ENCODE measurements at places on chromosomes 1 and 21.

DNA sequence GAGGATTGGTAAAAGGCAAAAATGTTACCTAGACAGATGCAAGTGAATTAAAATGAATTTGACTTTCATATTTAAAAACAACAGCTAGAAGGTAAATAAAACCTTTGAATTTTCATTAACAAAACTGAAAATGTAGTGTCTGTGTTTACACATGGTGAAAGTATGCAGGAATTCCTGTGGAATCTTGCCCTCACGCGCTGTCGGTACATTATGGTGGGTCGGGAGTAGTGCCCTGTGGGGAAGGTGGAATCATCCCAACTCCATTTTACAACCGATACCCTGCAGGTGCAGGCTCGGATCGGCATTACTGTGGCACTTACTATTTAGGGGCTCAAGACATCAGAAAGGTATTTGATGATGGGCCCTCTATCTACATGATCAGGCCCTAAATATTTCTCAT, 197.2 kb upstream of the MAP1LC3C start:
- no peak for DNase-seq

- no peak for DNase-seq
Measured at GRCh38 chr1:228697207-228698016, 37.9 kb upstream of the RHOU start.

DNA sequence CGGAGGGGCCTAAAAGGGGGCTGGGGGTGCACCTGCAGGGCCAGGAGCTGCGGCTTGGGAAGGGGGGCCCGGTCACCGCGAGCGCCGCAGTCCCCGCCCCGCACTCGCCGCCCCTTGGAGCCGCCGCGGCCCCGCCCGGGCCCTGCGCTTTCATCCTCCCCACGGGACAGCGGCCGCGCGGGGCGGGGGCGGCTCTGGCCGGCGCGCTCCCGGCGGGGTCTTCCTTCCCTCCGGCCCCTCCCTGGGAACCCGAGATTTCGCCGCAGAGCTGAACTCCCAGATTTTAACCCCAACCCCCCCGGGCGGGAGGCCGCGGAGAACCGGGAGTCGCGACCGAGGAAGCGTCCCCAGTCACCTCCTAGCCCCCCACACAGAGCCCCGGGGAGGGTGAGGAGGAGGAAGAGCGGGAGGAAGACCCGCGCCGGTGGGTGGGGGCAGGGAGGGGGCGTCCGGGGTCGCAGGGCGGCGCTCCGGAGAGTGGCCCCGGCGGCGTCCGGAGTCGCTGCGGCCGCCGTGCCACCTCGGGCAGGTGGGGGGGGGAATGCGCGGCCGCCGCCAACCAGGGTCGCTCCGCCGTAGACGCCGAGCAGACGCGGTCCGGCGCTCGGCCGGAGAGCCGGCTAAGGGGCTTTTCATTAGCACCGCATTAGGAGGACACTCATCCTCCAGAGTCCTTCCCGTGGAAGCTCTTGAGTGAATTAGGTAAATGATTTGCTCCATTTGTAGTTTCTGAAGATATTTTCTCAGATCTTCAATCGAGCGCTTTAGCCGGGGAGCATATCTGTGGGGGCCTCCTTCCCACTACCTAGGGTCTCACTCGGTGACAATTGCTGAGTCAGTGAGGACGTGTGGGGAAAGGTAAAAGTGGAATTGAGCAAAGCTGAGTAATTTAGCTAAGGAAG, 31.6 kb upstream of the NFIA start:
- no peak for DNase-seq

DNA sequence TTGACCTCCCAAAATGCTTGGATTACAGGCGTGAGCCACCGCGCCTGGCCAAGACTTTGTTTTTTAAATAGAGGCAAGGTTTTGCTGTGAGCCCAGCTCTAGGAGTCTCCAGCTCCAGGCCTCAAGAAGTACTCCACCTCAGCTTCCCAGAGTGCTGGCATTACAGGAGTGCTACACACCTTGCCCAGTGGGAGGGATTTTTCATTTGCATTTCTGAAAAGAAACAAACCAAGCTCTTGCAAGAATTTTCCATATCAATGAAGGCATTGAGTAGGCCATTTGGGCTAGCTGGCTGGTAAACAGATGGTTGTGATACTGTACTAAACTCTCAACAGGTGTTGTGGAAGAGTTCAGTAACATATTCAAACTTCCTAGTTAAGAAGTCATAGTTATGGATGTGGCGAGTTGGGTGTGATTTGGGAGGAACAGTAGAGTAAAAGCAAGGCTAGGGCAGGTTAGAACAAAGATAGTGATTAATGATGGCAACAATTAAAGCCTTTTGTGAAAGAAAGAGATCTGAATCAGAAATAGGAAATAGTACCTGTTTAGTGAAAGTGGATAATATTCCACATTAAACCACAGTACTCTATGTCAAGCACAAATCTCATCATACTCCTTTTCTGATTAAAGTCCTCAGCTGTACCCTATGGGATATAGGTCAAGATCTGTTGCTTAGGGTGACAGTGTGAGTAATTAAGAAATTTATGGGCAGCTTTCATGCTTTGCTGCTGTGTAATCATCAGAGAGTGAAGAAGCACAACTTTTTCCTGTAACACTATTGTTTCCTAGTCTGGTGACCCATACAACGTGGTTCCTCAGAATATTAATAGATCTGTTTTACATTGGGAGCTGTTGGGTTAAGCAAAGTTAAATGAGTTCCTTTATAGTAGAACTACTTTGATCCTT, 10.7 kb downstream of the AKIRIN1 start:
- DNase-seq: no peak

- peak; percentile 46 for DNase-seq
Measured at GRCh38 chr1:1359664-1360468, 1.5 kb upstream of the MXRA8 start.

- DNase-seq: no peak
Measured at GRCh38 chr1:17648457-17649145, 106.5 kb upstream of the ACTL8 start.

GRCh38 chr1:183230413-183230812, 44.3 kb downstream of the LAMC2 start:
- DNase-seq: no peak

DNA sequence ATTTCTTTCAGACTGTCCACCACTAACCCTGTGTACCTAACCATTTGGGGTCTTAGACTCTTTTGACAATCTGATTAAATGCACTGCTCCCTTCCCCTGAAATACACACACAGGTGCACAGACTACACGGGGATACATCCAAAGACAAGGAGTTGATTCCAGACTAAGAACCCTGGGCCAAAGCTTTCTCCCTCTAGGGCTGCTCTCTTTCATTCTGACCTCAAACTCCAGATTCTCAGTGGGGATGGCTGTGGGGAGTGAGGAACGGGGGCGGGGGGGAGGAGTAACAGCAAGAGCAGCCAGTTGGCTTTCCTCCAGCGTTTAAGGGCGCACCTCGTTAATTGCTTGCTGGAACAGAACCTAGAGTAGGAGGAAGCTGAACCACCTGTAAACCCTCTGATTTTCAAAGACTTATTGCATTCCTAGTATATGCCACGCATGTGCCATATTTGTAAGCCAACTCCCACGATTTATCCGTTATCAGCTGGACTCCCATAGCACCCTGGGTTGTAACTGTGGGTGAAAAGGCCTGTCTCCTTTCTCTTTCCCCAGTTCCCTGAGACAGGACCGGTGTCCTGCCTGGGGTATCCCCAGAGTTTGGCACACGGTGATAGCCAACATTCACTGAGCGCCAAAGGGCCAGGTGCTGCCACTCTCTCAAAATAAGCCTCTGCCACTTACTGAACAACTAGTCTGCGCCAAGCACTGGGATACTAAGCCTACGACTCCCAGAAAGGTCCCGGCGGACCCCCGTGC, 920 bp downstream of the MTHFR start:
- DNase-seq: no peak

DNA sequence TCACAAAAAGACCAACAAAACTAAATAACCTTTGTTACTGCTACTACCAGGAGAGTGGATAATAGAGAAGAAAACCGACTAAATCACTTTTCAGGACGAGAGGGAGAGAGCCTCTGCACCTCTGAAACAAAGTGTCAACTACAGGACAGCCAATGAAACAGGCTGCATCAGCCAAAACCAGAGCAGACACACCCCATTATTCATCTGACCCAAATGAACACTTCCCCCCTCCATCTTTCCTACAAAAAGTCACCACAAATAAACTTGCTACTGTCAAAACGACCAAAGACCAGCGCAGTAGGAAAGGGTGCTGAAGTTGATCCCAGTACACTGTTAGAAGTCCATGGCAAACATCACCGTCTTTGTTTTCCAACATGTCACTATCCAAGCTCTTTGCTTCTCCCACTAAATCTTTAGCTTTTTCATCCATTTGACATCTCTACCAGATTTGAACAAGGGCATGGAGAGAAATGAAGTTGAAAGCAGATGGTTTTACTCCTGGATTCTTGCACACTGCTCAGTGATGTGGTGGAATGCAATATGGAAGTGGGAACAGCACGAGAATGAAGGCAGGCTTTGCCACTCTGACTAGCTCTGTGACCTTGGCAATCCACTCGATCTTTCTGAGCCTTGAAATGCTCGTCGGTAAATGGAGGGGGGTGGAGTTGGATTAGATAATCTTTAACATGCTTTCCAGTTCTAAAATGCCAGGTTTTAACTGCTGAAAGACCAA, 20.5 kb downstream of the DSTYK start:
- DNase-seq: no peak

DNA sequence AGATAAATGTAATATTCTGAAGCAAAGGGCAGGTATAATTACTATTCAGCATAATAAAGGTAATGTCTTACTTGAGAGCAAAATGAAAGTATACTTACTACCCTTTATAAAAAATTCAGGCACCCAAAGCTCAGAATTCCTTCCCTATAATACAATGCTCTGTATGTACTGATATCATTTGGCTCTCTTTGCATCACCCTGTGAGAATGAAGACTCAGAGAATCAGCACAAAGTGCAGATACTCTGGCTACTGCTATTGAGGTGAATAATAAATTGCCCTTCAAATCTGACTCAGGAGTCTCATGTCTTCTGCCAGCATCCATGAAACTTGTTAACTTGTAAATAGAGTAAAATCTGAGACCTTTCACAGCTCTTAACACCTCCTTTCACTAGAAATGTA, 108.5 kb upstream of the KCTD3 start:
- DNase-seq: no peak

DNA sequence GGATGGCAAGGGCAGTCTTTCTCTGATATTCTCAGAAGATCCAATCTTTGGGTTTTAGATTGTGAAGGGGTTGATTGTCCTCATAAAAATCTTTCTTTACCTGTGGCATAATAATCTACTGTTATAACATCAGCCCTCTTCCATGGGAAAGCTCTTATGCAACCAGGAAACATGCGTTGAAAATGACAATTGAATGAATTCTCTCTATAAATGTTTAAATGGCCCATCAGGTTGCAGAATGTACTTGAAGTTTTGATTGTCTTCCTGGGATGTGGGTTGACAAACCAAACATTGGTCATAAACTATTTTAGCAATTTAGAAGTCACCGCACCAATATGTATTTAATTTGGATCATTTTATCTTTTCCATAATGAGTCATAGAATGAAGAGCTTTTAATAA, 31.7 kb upstream of the ITLN1 start:
- no peak for DNase-seq

DNA sequence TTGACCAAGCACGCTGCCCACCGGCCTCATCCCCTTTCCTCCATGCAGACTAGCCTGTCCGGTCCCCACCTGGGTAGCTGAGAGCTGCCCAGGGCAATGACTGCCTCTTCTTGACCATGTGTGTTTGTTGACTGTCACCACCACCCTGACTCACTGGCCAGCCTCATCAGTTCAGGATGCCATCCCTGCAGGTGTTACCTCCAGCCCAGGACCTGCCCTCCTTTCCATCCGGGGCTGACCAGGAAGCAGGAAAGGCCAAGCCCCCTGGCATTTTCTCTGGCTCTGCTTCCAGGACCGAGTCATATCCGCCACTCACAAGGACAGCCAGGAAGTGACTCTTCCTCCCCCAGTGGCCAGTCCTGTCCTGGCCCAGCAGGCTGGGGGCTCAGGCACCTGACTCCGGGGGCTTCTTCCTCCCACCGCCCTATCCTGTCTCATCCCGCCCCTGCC, 17.1 kb downstream of the EPHA2 start:
- DNase-seq: peak; percentile 85

GRCh38 chr1:205568135-205568468, 63.6 kb downstream of the CDK18 start:
- DNase-seq: no peak

DNA sequence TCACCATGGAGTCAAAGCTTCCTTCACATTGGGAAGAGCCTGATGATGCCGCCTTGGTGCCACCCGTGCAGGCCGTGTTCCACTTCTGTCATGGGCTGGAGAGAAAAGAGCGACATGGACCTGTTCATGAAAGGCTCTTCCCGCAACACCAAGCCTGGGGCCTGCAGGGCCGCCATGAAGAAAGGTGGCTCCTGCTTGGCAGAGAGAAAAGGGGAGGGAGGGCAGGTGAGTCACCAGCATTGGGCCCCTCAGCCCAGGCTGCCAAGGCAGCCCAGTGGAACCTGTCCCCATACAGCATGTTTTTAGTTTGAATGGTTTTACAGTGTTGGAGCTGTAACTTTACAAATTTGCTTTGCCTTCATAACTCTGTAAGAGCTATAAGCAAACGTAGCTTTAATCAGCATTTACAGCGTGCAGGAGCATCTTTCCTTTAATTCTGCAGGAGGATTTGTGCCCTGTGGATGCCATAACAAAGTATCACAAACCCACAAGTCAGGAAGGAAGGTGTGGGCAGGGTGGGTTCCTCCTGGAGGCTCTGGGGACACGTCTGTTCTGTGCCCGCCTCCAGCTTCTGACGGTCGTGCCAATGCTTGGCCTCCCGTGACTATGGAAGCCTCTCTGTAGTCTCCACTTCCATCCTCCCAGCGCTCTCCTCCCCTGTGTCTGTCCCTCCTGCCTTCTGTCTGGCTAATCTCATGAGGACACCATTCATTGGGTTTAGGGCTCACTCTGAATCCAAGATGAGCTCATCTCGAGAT, 49.1 kb downstream of the RIPK4 start:
- no peak for DNase-seq

DNA sequence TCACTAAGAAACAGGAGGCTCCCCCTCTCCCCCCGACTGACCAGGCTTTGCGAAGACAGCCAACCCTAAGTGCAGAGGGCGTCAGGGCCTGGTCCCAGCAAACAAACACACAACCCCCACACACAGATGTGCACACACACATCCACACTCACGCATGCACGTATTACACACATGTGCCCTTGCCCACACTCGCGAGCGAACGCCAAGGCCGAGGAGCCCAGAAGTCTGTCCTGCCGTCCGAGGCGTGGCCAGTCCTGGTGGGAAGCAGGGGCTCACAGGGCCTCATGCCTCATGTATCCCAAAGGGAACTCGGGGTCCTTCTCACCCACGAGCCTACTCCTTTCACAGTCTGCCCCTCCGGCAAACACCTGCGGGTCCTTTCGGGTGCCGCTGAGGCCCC, 2.0 kb downstream of the SDF4 start:
- no peak for DNase-seq

All from PC-9 (cell line).